NK-92 treated with Interleukin-12 subunit alpha and Interleukin-12 subunit beta, amount 100 ng/mL, for 24 hours (cell line): ENCODE measurements at places on chromosomes 2 and 18.

DNA sequence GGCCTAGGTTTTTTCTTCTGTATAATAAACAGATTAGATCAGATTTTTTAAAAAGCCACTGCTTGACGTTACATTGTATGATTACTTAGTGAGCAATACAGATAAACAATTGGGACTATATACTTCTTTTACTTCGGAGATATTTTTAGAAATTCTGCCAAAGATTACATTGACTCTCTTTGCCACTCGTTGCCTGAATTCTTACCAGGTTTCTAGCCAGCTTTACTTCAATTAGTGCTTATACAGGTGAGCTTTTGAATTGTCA lies 156.6 kb downstream of the HAUS1 start:
- DNase-seq, result no peak

DNA sequence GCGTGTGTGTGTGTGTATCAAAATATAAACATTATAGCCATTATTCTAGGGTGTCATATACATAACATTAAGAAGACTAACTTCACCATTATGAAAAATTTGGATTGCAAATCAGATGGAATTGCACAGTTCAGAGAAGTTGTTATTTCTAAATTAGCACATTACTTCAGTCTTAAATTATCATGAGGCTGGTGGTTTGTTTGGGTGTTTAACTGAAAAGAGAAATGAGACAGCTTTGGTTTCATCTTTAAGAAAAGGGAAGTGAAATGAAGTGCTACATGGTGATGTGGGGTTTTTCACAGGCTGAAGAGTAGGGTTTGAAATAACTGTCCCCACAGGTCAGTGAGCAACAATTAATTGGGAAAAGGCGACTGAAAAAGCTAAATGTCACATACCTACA lies 161.2 kb upstream of the XIRP2 start:
- DNase-seq, result no peak

GRCh38 chr18:57789090-57789489 lies 14.0 kb downstream of the ATP8B1 start:
- DNase-seq, result no peak

- DNase-seq, result no peak
These were observed 18.2 kb downstream of the ACVR2A start for GRCh38 chr2:147862859-147863516.

DNA sequence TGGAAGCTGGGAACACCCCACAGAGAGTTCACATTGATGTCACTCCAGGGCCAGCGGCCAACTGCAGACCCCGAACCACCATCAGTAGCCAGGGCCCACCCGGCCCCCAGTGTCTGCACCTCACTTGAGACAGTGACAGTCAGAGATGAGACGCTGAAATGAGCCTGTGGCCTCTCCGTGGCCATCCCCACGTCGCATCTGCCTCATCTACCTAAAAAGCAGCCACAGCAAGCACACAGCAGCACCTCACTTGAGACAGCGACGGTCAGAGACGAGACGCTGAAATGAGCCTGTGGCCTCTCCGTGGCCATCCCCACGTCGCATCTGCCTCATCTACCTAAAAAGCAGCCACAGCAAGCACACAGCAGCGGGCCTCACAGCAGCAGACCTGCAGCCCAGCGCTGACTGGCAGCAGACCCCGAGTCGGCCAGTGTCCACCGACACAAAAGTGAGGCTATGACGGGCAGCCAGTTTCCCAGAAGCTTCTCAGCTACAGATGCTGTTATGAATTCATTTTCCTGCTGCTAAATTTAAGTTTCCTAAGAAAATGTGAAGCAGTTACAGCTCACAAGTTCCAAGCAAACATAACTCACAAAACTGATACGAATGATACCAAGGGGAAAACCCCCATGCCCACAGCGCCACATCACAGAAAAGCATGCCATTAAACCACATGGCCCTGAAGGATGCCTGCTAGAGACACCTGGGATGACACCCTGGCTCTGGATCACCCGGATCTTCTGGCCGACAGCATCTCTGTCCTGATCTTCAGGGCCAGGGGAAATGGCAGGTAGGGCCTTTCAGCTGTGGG lies 27.7 kb downstream of the SNORC start:
- no peak for DNase-seq

DNA sequence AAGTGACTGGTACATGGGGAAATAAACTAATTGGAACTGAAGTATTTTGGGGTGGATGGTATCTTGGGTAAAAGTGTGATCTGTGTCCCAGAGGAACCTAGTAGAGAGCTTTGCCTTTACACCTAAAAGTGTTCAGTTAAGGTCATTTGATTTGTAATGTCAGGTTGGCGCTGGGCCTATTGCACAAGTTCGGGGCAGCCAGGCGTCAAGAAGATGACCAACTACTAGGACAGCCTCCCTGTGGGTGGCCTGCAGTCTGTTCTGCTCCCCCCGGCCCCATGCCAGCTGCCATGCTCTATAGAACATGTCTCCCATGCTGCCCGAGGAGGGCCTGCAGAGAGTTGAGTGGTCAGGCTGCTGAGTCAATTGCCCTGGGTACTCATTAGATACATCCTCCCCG lies 10.1 kb downstream of the RRM2 start:
- DNase-seq, result no peak

GRCh38 chr2:224807153-224807964 lies 91.2 kb upstream of the CCDC195 start:
- DNase-seq, result no peak

- DNase-seq, result no peak
These were observed 185.0 kb downstream of the BCL11A start for GRCh38 chr2:60368456-60368855.

GRCh38 chr2:213640738-213641425 lies 356.6 kb downstream of the SPAG16 start:
- DNase-seq, result no peak

DNA sequence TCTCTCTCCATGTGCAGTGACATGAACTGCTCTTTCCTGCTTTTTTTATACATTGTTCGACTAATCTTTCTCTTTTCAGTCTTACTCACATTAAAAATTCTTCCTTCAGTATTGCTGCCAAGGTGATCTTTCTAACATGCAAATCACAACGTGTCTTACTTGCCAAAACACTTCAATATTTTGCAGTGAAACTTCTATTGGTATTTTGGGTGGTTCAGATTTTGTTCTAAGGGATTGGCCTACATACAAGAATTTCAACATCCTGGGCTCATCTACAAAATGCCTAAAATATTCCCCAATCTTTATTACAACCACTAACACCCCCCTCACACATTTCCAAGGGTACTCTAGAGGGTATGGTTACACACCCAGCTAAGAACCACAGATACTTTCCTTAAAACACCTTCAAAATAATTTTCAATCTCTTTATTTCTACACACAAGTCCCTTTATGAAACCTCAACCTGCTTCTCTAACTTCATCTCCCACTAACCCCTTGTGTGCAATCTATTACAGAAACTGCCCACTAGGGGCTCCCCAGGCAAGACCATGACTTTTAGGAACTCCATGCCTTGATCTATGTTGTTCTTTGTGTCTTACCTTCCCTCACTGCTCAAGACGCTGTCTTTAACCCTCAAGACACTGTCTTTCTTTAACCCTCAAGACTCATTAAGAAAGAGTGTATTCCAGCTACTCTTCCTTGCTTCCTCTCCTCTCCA lies 50.9 kb downstream of the COL3A1 start:
- no peak for DNase-seq

GRCh38 chr18:37535968-37536367 lies 29.6 kb downstream of the CELF4 start:
- no peak for DNase-seq

DNA sequence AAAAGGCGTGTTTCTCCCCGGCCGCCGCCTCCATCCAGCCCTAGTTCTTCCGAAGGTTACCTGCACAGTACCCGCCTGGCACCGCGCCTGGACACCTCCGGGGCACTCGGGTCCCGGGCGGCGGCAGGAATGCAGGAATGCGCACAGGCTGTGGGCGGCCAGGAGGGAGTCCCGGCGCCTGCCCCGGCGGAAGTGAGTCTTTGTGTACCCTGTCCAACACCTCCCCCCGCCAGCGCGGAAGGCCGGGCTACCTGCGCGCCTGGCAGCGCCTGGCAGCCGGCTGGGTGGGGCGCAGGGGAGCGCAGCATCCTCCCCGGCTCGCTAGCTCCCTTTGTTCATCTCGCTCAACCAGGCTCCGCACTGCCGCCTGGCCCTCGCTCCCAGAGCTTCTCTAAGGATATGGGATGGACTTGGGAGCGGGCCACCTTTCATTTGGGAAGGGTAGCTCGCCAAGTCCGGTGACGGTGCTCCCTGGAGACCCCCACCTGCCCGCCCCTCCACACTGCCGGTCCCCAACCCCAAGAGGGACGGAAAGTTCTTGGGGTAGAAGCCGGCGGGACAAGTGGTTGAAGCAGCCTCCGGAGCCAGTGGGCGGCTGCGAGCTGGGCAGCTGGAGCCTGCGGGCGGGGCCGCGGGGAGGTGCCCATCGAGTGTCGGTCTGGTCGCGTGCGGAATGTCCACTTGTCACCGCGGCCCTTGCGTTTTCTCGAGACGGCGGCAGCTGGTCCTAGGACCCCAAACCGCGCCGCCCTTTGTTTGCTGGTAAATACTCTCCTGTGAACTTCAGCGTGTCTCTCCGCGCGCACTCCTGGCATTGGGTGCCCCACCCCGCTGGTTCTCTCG lies 1.2 kb upstream of the ST6GAL2 start:
- no peak for DNase-seq

DNA sequence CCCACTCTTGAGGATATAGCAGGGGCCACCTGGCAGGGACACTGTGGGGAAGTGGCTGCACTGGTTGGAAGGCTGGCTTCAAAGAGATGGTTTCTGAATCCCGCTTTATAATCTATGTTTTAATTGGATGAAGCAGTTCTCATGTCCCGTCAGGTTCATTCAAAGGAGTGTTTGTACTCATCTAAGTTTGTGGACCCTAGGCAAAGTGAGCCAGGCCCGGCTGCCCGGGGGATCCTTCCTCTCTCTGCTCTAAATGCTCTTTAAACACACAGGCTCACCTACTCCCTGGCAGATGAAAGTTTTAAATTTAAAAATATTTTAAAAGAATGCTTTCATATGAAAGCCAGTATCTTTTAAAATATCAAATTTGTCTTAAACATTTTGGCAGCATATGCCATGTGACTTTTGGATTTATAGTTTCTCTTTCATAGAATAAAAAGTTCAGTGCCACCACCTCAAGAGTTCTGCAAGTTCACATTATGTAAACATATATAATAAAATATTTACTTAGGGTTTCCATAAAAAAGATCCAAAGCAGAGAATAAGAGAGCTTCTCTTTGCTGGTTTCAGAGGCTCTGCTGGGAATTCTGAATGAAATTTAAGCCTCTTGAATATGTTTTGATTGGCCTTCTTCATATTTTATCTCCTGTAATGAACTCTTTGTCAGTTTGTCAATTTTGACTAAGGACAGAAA lies 143.5 kb upstream of the ALPP start:
- no peak for DNase-seq

GRCh38 chr2:152396051-152396511 lies 61.1 kb downstream of the FMNL2 start:
- no peak for DNase-seq

DNA sequence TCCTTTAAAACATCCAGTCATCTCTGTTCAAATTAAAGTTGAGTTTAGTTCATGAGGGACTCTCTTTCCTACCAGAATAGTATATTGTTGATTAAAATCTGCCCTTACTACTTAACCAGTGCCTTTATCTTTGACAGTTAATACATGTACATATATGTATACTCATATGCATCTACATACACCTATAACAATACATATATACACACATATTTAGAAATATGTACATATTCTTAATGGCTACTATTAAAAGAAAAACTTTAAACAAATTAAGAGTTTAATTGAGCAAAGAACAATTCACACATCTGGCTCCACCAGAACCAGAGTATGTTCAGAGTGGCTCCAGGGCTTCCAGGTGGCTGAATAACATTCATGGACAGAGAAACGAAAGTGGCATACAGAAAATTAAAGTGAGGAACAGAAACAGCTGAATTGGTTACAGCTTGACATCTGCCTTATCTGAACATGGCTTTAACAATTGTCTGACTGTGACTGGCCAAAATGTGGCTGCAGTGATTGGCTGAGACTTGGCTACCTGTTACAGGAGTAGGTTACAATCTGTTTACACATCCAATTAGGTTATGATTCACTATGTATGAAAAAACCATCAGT lies 38.8 kb downstream of the ZNF519 start:
- no peak for DNase-seq

DNA sequence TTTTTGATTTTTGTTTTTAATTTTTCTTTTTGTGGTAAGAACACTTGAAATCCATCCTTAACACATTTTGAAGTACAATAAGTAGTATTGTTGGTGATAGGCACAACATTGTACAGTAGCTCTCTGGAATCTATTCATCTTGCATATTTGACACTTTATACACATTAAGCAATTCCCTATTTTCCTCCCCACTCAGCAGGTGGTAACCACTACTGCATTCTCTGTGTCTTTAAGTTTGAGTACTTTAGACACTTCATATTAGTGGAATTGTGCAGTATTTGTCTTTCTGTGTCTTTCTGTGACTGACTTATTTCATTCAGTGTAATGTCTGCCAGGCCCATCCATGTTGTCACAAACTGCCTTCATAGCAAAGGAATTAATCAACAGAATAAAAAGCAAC lies 471.7 kb upstream of the CDH20 start:
- no peak for DNase-seq

DNA sequence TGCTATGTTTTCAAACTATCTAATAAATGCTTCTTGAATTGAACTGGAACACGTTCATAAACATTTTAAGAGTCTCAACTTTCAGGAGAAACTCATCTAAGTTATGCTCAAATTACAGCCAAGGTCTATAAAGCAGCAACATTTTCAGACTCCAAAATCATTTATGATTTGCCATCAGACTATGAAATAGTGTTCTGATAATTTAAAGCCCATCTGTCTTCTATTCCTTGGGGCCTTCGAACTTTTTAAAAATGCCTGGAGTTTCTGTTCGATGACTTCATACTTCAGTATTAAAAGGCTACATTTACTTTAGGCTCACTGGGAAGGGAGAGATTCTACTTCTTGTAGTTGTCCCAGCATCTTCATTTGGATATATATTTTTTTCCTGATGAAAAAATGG lies 73.6 kb upstream of the NXPH2 start:
- DNase-seq, result no peak

- DNase-seq, result no peak
These were observed 949.8 kb upstream of the LRATD1 start for GRCh38 chr2:13682540-13683272.
